ENCODE measurements at places on chromosomes 12 and 14.
A peak's percentile ranks its signal among the peaks of the same experiment; 100 is the strongest.

DNA sequence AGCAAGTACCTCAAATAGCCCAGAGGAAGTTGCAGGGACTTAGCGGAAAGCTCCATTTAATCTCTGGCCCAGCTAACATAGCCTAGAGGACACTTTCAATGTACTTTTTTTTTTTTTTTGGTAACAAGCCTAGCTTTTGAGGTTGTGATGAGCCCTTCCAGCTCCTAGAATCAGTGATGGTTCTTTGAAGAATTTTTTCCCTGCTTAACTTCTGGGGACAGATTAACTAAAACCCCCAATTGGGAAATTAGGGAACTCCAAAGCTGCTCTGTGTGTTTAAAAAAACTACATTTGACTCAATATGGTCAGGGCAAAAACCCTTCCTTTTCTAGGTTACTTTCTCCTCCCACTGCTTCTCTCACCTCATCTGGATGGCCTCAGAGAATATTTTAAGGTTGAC is 23.9 kb upstream of the ITGA5 start:
- no peak for DNase-seq

DNA sequence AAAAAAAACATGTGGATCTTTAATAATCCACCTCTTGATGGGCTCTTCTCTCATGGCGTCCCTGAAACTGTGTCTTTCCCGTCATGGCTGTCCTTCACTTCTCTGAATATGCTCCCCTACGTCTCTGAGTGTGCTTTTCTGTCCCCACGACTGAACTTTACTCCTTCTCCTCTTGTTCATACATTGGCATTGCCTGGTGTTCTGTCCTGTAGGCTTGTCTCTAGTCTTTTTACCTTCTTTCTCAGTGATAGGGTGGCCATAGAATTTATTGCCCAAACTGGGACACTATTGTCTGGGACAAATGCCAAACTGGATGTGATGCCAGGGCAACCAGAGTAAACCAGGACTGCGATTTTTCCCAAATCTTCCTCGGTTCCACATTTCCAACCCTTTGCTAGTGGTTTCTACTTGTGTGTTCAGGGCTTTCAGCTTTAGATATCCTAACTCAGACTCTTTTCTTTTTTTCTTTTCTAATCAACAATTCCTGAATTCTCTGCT is 202.2 kb downstream of the ATP23 start:
- DNase-seq: no peak

DNA sequence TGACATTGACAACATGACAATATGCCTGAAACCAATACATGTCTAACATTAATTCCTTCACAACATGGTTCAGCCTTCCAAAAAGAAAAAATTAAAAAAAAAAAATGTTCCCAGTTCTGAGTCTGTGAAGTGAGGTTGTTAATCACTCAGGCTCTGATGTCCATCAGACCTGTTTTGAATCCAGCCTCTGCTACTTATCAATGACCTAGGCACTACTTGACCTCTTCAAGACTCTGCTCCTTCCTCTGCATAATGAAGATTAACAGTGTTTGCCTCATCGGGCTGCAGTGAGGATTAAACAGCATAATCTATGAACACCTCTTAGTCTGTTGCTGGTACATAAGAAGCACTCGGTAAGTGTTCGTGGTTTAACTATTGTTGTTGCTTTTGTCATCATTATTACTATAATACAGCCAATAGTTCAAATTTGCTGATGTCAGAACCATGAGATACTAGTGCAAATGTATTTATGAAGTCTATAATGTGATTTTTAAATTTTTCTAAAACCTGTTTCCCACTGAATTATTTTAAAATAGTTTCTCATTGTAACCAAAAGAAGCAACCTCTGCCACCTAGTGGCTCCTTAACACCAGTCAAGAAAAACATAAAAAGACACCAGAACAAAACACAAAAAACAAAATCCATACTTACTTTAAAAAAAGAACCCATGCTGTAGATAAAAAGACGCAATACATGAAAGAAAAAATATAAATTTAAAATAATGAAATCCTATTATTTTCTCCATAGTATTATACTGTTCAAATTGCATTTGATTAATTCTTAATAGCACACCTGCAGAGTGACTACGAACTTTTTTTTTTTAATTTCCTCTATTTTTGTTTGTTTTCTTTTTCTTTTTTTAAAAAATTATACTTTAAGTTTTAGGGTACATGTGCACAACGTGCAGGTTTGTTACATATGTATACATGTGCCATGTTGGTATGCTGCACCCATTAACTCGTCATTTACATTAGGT is 20.3 kb upstream of the TMX1 start:
- DNase-seq: peak; percentile 56

DNA sequence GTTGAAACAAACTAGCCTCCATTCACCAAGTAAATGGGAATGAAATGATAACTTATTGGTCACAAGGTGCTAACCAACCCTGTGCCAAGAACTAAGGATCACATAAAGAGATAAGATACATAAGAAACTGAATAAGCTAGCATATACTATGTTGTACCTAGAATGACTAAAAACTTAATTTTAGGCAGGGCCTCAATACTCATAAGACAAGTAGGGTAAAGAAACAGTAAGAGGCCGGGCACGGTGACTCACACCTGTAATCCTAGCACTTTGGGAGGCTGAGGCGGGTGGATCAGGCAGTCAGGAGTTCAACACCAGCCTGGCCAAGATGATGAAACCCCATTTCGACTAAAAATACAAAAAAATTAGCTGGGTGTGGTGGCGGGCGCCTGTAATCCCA is 17.7 kb downstream of the GDF11 start:
- no peak for DNase-seq

- DNase-seq: no peak
Observed at GRCh38 chr14:55313480-55313879, 42.3 kb downstream of the FBXO34 start.

GRCh38 chr12:66733839-66734238 is 55.0 kb upstream of the GRIP1 start:
- DNase-seq: no peak

GRCh38 chr12:120406069-120406468 is 31.8 kb upstream of the COX6A1 start:
- no peak for DNase-seq

DNA sequence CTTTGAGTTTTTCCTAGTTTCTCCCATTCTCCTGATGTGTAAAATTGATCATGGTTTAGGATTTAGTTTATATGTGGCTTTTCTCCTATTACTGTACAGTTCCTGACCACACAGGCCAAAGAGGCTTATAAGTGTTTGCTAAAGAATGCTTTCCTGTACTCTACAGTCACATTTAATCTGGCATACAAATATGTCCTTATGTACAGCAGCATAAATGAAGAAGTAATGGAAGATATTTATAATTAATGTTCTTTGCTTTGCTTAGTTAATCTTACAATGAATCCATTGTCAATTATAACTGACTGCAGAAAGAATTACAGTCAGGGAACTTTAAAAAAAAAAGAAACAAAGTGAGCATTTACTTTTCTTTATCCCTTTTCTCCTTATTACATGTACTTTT is 293.9 kb downstream of the KCNC2 start:
- DNase-seq: no peak

DNA sequence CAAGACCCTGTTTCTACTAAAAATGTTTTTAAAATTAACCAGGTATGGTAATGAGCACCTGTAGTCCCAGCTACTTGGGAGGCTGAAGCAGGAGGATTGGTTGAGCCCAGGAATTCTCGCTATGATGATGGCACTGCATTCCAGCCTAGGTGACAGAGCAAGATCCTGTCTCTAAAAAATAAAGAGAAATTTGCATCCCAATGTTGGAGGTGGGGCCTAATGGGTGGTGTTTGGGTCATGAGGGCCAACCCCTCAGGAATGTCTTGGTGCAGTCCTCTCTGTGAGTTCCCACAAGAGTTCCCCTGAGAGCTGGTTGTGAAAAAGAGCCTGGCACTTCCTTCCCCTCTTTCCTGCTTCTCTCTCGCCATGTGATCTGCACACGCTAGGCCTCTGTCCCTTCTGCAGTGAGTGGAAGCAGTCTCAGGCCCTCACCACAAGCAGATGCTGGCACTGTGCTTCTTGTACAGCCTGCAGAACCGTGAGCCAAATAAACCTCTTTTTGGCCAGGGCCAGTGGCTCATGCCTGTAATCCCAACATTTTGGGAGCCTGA is 11.3 kb downstream of the ACOT6 start:
- DNase-seq: no peak

DNA sequence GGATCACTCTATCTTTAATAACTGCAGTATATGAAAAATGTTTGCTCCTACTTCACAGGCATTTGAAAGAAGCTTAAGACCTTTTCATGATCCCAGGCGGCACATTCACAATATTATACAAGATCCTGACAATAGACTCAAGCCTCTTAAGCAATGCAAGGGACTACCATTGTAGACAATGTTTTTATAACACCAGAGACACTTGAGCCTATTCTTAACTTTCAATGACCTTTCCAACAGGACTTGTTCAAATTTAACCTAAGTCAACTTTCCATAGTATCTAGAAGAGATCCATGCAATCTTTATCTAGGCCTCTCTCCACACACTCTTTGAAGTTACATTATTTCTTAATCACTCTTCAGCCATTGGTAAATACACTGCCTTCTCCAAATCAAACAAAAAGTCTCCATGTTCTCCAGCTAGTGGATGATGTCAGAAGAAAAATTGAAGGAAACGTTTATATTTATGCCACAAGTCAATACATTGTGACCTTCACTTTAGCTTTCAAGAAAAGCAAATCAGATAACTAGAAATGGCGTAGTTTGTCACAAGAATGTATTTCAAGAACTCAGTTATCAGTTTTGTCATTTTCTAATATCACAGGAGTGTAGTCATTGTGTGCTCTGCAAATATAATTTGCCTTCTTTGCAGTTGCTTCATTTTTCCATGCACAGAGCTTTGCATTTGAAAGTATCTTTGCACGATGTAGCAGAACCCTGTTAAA is 41.2 kb downstream of the PHLDA1 start:
- DNase-seq: no peak

DNA sequence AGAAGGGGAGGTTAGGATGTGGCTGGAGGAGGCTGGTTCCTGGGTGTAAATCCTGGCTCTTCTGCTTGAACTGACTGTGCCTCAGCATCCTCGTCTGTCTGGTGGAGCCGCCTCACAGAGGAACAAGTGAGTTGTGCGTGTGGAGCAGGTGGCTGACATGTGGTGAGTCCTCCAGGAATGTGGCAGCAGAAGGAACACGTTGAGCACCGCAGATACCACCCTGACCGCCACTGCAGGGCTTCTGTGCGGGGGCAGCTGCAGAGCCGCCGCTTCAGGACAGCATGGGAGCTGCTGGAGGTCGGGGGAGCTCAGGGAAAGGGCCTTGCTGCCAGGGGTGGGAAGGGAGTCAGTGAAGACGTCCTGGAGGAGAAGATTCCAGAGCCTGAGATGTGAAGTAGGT is 48.9 kb downstream of the TRAF3 start:
- no peak for DNase-seq

DNA sequence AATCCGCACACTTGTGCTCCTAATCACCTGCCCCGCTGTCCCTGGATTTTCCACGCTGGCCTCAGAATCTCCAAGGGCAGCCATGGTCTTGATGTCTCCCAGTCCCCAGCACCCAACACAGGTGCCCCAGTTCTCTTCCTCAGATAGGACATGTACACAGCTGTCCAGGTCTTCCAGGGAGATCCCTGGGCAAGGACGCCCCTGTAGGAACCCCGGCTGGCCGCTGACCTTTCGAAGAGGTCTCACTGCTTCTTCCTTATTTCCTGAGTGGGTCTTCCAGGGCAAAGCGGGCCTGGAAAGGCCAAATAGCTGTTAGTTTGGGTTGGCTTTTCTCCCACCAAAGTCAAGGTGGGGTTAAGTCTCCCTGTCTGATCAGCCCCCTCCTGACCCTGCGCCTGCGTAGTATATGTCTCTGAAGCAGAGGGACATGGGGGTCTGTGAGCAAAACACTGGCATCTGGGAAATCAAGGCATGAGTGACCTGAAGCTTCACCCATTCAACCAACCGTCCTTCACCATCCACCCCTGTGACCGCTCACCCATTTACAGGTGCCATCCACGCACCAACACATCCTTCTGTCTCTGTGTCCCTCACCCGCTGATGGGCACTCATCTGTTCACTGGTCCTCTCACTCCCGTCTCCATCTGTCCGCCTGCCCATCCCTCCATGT is 4.6 kb downstream of the BEGAIN start:
- DNase-seq: no peak

DNA sequence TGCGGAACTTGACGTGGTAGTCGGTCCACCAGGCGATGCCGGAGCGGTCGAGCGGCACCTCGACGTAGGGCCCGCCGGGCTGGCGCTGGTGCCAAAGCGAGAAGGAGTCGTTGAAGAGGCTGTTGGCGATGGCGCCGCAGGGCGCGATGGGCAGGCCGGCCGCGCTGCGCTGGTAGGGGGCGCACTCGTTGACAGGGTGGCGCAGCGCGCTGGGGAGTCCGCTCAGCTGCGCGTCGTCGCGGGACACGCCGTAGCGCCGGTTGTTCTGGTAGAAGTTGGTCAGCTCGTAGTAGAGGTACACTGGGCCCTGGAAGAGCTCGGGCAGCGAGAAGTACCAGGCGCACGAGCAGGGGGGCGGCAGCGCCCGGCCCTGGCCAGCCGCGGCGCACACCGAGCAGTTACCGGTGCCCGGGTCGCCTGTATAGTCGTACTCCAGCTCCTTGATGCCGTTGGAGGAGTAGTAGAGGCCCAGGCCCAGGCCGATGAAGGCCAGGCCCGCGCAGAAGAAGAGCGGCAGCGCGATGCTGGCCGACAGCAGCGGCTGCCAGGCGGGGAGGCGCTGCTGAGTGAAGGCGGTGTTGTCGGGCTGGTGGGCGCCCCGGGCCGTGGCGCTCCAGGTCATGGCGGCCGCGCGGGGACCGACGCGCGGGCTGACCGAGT is 482 bp downstream of the TMEM30B start:
- DNase-seq: peak; percentile 72

DNA sequence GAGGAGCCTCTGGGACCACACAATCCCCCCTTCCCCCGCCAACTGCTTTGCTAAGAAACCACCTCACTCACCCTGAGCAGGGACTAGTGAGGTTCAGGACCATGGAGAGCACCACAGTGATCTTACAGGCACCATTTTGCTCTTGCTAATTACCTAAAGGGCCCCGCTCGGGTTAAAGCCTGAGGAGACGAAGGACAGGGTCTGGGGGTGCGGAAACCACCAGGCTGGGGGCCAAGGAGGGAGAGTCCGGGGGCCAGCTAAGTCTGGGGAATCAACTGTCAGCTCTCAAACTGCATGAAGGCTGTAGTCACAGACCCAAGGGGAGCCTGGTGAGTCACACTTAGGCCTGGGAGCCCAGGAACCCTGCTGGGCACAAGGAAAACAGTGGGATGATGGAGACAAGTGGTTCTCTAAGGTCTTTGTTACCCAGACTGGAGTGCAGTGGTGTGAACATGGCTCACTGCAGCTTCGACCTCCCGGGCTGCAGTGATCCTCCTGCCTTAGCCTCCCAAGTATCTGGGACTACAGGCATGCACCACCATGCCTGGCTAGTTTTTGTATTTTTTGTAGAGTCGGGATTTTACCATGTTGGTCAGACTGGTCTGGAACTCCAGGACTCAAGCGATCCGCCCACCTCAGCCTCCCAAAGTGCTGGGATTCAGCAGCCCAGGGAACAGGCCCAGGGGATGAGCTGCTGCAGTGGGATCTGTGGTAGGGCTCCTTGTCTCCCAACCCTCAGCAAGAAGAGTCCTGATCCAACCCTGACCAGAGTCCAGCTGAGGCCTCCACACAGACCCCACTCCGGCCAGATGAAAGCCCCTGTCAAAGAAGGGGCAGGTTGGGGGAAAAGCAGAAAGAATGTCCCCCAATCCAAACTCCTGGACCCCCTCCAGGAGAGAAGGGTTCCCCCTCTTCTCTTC is 98.8 kb downstream of the CALM1 start:
- no peak for DNase-seq
